Tibial nerve (tissue), 4 donors: ENCODE measurements at places on chromosomes 3 and 15. TPM values are rescaled to one million over a fixed set of nuclear protein-coding genes. Genes with fewer than 3 reads are reported as not detected.

RTP3 gene
- total RNA-seq: not detected

RASA2 gene
- total RNA-seq: 19.6 TPM

CELF6 gene
- total RNA-seq: 6.0 TPM

TM4SF1 gene
- total RNA-seq: 195 TPM

GOLGA6L4 gene
- 2.4 TPM for total RNA-seq

GP5 gene
- total RNA-seq: not detected

DNA sequence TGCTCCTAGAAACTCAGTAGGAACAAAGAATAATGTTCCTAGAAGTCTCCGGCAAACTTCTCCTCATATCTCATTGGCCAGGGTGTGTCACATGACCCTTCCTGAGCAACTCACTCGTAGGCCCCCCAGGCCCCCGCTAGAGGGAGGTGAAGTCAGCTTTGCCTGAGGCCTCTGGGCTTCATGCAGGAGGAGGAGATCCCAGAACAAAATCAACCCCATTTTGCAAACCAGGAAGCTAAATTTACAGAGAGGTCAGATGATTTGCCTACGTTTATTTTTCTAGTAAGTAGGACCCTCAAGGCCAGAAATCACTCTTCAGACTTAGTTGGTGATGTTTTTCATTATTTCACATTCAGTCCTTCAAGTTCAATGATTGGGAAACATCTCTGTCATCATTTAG is 99.1 kb downstream of the SSR3 start:
- DNase-seq: no peak
- no peaks in the 10 kb centered on the region for H3K4me1 ChIP-seq
- H3K27me3 ChIP-seq: no peaks in the 10 kb centered on the region
- H3K36me3 ChIP-seq: no peaks in the 10 kb centered on the region
- no peak overlapping the region for H3K4me3 ChIP-seq

DNA sequence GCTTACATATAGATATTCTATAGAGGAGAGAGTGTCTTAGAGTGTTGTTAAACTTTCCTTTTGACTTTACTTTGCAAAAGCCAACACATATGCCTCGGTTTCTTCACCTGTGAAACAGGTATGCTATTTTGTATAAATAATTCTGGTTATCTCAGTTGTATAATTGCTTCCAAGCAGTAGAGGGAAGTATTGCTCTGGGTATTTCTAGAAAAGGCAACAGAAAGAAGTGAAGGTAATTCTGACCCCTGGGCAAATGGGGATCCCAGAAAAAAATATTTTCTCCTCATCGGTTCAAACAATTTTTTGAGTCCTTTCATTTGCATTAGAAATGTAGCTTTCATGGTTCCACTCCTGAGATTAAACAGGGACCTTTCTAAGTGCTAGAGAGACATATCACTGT is 216.5 kb upstream of the SEMA6D start:
- no peak for DNase-seq
- H3K27me3 ChIP-seq: no peaks in the 10 kb centered on the region

DNA sequence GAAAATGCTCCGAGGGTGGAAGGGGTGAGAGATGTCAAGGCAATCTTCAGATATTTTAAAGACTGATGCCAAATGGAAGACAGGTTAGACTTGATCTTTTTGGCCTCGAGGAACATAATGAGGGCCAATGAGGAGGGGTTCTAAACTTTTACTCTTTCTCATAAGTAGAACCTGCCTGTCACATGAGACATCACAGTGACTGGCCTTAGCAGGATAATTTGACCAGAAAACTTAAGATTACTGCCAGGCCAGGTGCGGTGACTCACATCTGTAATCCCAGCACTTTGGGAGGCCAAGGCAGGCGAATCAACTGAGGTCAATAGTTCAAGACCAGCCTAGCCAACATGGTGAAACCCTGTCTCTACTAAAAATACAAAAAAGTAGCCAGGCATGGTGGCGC is 12.2 kb downstream of the TM4SF4 start:
- no peak overlapping the region for H3K27ac ChIP-seq
- DNase-seq: no peak
- no peaks in the 10 kb centered on the region for H3K27me3 ChIP-seq

GRCh38 chr3:33874815-33875214 is 76.4 kb downstream of the PDCD6IP start:
- peaks cover 24% of the 10 kb centered on the region for H3K36me3 ChIP-seq
- no peak overlapping the region for H3K4me3 ChIP-seq
- no peak for DNase-seq
- H3K27me3 ChIP-seq: no peaks in the 10 kb centered on the region
- no peak overlapping the region for H3K27ac ChIP-seq

DNA sequence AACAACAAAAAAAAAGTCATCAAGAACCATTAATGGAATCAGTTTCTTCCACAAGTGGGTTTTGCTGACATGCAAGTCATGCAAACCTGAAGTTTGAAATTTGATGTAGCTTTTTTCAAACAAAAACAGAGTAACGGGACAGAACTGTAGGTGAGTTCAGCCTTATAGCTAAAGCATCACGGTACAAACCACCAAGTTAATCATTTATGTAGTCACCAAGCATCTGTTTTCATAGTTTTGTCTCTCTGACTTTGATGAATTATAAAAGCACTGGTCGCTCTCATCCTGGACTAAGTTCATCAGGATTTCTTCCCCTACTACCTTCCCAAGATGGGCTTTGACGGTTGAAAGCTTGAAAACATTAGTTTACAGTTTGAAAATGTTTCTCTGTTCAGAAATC is 117.0 kb upstream of the SAMMSON start:
- no peak for DNase-seq
- no peak overlapping the region for H3K4me3 ChIP-seq
- H3K27me3 ChIP-seq: no peaks in the 10 kb centered on the region

GRCh38 chr3:79953591-79954101 is 185.8 kb upstream of the ROBO1 start:
- H3K27ac ChIP-seq: no peak overlapping the region
- H3K27me3 ChIP-seq: no peaks in the 10 kb centered on the region
- DNase-seq: no peak
- H3K4me1 ChIP-seq: no peaks in the 10 kb centered on the region
- H3K36me3 ChIP-seq: no peaks in the 10 kb centered on the region

DNA sequence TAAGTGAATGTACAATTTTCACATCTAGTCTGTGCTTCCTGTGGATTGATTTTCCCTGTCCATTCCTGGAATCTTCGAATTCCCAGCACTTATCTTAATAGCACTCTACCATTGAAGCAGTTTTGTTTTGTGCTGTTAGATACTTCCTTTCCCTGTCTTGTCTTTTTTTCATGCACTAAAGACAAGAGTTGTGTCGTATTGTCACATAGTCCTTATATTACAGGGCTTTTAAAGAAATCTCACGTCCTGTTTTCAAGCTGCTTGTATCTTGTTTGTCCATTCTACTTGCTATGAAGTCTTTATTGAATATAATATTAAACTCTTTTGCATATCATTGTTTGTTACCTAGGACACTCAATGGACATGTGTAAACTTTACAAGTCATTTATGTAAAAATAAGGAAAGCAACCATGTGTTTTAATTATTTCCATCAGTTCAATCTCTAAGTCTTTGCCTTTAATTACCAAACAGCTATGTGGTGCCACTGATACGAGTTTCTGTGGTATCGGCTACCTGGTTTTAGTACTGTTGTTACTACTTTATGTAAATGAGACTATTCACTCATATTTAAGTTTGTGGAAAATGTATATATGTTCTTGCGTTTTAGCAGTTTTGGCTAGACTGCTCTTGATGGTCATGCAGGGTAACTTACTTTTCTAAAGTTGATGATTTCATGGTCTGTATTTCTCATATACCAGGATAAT is 10.3 kb downstream of the PIK3CA start:
- H3K27ac ChIP-seq: no peak overlapping the region
- H3K27me3 ChIP-seq: no peaks in the 10 kb centered on the region
- DNase-seq: no peak
- no peaks in the 10 kb centered on the region for H3K36me3 ChIP-seq
- H3K4me3 ChIP-seq: no peak overlapping the region

DNA sequence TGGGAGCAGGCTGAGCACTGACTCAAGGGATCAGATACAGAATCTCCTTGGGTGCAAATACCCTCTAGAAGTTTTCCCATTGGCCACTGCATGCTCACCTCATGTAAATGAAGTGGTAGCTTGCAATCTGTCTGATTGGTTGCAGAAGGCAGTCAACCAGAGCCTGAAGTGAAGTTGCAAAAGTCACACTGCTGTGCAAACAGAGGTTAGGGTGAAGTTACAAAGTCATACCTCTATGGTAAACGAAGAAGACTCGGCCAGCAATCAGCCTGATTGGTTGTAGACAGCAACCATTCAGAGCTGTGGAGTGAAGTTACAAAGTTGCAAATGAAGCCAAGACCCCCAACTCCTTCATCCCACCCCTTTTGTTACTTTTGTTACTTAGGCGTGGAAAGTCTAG is 27.1 kb downstream of the STARD9 start:
- DNase-seq: no peak
- no peak overlapping the region for H3K4me3 ChIP-seq
- H3K36me3 ChIP-seq: no peaks in the 10 kb centered on the region

DNA sequence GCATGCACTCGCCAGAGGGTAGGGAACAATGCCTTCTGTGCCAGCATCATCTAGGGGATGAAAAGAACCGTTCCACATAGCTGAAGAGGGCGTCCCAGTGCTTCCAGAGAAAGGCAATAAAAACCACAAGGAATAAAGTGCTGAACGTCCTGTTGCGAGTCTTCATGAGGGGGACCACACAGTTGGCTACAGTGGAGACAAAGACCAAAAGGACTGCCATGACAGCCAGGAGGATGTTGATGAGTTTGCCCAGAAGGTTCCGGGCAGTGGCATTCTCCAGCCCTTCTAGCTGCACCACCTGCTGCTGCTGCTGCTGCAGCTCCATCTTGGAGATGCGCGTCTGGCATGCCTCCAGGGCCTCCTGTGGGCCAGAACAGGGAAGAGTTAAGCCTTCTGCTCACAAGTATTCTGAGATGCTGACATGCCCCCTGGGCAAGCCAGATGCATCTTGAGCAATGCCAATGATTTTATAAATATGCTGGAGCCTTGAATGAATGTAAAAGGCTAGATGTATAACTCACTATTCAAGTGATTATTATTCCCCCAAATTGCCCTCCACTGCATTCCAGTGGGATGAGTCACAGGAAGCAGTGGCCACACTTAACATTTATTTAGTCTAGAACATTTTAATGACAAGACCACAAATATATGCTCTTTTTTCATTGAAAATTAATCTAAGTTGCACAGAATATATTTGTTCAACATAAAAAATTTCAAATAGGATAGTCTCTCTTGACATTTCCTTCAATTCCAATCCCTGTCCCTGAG is 45.1 kb upstream of the PLXND1 start:
- no peaks in the 10 kb centered on the region for H3K27me3 ChIP-seq
- H3K36me3 ChIP-seq: no peaks in the 10 kb centered on the region
- peaks cover 7% of the 10 kb centered on the region for H3K4me1 ChIP-seq
- H3K4me3 ChIP-seq: no peak overlapping the region
